Activated CD8-positive, alpha-beta memory T cell treated with anti-CD3 and anti-CD28 coated beads for 1 hour (primary cell): ENCODE measurements at places on chromosomes 11 and 22.

- no peak for DNase-seq
These were observed 41.4 kb downstream of the SCUBE2 start for GRCh38 chr11:9049959-9050358.

GRCh38 chr11:115598257-115598901 lies 94.2 kb upstream of the CADM1 start:
- no peak for DNase-seq

DNA sequence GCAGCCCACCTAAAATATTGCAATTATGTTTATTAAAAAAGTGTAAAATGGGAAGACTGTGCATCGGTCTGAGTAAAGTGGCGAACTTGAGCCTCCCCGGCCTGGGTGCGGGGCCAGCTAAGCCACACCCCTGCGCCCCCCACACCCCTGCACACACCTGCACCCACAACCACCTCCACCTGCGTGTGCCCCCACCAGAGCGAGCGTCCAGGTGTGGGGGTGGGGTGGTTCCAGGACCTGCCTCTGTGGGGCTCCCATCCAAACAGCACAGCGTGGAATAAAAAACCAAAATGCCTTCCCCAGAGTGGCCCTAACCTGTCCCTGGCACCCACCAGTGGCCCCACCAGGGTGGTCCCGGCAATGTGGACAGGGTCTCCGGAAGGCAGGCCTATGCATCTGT lies 30.1 kb upstream of the CARS1 start:
- no peak for DNase-seq

DNA sequence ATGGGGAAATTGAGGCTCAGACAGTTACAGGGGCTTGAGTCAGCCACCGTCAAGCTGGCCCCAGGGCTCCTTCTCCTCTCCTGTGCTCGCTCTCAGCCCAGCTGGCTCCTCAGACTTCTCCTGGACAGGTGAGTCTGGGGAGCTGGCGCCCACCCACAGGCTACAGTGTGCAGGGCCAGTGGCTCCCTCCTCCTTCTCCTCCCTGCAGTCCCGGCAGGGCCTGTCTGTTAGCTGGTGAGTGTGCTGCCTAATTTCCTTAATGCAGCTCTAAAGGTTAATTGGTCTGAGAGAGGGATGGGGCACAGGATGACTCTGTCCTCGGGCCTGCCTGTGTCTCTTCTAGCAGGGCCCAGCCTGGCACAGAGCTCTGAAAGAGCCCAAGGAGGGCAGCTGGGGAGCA lies 31.7 kb downstream of the LMO1 start:
- no peak for DNase-seq

DNA sequence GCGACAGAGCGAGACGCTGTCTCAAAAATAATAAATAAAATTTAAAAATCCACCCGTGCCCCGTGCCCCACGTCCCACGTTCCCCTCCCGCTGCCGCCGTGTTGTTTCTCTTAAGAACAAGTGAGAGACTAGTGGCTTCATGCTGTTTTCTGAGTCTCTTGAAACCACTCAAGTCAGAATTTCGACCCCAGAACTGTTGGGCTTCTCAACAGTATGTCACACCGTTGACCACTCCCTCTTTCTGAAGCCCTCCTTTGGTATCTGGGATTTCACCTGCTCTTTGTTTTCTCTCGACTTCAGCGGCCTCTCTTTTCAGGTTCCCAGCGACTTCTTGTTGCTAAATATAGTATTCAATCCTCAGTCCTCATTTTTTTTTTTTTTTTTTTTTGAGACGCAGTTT lies 974 bp downstream of the PPIL2 start:
- no peak for DNase-seq

- DNase-seq, result no peak
These were observed 400.7 kb downstream of the MN1 start for GRCh38 chr22:27400811-27401210.

DNA sequence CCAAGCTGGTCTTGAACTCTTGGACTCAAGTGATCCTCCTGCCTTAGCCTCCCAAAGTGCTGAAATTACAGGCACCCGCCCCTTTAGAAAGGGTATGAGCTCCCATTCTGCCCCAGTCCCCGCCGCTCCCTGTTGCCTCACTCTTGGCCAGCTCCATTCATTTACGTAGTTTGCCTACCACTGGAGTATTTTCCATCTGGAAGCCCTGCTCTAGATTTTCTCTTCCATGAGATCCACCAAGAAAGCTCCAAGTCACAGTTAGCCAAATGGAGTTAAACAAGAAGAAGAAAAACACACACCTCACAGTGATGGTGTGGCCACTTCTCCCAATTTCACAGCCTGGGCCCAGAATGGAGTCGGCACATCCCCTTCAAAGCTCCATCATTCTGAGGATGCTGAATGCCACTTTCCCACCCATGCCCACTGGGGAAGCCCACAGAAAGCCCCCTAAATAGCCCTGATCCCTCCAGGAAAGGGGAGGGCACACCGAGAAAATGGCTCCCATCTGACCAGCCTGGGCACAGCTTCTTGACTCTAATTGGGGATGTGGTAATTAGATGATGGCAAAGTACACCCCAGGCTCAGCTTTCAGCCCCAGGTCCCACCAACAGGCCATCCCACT lies 381.2 kb downstream of the MN1 start:
- no peak for DNase-seq

DNA sequence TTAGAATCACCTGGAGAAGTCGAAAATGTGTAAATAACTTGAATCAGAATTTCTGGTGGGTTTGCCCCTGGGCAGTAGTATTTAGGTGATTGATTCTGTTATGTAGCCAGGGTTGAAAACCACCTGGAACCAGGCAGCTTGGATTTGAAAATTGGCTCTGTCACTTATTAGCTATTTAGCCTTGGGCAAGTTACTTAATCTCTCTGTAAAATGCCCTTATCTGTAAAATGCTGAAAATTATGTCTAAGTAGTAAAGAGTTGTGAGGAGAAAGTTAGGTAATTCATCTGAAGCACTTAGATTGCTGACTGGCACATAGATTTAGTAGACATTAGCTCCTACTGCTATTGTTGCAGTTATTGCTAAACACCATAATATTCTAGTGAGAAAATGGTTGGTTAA lies 49.3 kb downstream of the PPME1 start:
- no peak for DNase-seq

DNA sequence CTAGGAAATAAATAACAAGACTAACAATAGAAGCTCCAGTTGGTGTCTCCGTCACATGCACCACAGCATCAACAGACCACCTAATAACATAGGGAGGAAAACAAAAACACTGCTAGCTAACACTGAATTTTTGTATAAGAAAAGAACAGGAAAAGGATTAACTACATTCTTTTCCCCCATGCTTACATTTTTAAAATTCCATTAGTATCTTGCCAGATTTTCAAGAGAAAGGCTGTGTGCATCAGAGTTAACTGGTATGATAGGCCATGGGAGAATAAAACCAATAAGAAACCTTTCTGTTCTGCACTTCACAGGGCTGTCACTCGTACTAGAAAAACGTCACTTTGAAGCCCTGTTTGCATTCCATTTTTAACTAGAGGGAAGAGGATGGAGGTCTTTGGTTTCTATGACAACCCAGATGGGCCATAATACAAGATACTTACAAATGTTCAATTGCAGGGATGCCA lies 79.0 kb downstream of the LARGE2 start:
- no peak for DNase-seq

- no peak for DNase-seq
These were observed 173.3 kb upstream of the SYT13 start for GRCh38 chr11:45459491-45459890.

DNA sequence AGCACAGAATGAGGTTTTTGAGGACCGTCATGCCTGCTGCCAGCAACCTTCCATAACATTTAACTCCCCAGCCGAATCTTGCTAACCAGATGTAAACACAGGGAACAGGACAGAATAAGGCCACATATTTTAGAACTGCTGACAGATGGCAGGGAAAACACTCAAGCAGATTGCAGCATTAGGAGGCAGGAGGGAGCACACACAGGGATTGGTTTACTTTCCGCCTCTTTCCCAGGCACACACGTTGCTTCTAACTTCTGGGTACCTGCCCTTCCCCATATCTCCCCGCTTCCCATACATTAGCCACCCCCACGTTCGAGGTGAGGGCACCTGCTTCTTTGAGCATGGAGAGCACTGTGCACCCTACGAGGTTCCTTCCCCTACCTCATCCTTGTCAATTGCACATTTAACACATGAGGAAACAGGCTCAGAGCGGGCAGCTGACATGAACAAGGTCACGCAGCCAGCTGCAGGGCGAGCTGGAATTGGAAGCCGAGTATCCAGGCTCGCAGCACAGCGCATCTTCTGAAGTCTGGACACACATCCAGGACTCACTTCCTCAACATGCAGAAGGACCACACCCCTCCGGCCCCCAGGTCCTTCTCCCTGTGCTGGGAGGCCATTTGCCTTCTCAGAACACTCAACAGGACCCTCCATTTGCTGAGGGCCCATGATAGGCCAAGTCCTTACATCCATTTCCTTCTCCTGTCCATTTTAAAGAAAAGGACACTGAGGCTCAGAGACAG lies 18.7 kb downstream of the ASPHD2 start:
- no peak for DNase-seq

GRCh38 chr11:2473361-2474058 lies 28.7 kb downstream of the KCNQ1 start:
- no peak for DNase-seq

GRCh38 chr11:93512073-93512475 lies 31.1 kb downstream of the SMCO4 start:
- DNase-seq, result no peak

DNA sequence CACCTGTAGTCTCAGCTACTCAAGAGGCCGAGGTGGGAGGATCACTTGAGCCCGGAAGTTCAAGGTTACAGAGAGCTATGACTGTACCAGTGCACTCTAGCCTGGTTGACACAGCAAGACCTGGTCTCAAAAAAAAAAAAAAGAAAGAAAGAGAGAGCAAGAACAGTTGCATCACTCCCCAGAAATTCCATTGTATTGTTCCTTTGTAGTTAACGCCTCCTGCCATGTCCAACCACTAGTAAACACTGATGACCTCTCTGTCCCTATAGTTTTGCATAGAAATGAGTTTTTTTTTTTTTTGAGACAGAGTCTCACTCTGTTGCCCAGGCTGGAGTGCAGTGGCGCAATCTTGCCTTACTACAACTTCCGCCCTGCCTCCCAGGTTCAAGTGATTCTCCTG lies 10.8 kb downstream of the PATL1 start:
- no peak for DNase-seq

GRCh38 chr11:121575250-121575962 lies 122.6 kb upstream of the SORL1-AS1 start:
- DNase-seq, result no peak

- DNase-seq, result no peak
These were observed 7.8 kb downstream of the ADAMTS8 start for GRCh38 chr11:130420478-130421198.

DNA sequence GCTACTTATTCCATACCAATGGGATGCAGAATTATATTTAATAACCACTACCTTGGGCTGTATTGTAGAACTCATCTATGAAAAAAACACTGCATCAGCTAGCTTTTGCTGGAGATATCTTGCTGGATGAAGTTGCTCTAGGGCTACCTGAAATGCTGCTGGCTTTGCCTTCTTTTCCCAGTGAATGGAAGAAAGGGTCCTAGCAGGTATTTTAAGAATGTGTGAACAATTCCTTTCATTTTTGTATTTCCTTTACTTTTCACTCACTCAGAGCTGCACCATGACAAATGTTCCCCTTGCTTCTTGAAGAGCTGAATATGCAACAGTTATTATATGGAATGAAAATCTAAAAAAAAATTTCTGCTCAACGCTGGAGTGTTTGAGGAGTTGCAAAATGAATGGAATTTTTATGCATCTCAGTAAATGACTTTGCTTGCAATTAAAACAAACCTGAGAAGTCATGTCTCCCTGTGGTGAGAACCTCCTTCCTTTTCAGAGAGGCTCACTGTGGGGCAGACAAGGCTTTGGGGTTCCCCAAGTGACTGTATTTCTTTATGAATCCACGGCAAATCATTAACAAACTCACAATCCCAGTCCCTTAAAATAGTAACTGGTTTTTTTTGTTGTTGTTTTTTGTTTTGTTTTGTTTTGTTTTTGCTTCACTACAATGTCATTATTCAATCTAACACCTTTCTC lies 566.8 kb upstream of the KIRREL3 start:
- no peak for DNase-seq

DNA sequence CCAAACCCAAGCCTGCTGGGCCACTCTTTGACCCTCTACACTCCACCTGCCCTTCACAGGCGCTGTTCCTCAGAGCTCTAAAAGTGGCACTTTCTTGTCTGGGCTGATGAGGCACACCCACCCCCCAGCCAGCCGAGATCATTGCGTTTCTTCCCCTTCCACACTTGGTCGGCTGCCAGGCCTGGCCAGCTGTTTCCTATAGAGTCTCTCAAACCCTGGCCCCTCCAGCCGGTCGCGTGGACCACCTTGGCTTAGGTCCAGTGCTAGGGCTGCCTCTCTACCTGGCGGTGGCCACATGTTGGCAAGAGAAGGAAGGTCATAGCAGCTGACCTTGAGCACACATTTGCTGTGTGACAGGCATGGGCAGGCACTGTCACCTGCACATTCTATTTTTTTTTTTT lies 60.6 kb downstream of the PPP6R2 start:
- DNase-seq, result no peak

DNA sequence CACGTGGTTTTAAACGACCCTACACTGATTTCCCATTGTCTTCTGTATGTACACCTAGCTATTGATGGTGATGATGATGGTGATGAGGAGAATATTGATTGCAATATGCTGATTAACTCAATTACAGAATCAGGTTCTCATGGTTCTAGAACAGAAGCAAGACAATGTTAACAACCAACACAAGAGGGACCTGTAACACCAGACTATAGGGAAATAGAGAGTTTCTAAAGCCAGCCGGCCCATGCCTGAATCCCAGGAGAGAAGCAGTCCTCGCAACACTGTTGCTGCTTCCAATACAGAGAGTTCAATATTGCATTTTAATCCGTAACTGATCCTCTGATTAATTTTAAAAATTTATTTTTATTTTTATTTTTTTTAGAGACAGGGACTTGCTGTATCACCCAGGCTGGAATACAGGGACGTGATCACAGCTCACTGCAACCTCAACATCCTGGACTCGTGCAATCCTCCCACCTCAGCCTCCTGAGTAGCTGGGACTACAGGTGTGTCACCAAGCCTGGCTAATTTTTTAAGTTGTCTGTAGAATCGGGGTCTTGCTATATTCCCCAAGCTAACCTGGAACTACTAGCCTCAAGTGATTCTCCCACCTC lies 22.2 kb upstream of the UBASH3B start:
- no peak for DNase-seq

GRCh38 chr11:94342250-94342649 lies 37.9 kb downstream of the IZUMO1R start:
- DNase-seq, result no peak

DNA sequence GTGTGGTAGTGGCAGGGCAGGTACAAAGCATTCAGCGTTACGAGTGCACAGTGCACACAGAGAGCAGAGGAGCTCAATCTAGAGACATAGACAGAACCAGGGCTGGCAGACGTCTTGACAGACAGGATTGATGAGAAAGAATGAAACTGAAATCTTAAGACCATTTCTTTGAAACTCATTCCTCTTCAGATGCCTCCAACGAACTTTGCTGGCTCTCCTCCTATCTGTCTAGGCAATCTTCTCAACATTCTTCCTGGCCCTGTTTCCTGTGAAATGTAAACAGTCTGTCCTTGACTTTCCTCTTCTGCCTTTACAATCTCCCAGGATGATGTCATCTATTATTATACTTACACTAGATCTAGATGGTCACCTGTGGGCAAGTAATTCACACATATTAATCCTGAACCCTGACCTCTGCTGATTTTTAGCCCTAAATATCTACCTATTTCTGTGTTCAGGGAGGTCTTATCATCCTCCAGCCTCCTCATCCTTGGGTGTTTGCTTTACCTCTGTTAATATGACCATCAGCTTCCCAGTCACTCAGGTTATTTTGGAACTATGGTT lies 119.5 kb downstream of the ENTHD1 start:
- DNase-seq, result no peak
